ENCODE measurements at places on chromosomes 7 and 10.

DNA sequence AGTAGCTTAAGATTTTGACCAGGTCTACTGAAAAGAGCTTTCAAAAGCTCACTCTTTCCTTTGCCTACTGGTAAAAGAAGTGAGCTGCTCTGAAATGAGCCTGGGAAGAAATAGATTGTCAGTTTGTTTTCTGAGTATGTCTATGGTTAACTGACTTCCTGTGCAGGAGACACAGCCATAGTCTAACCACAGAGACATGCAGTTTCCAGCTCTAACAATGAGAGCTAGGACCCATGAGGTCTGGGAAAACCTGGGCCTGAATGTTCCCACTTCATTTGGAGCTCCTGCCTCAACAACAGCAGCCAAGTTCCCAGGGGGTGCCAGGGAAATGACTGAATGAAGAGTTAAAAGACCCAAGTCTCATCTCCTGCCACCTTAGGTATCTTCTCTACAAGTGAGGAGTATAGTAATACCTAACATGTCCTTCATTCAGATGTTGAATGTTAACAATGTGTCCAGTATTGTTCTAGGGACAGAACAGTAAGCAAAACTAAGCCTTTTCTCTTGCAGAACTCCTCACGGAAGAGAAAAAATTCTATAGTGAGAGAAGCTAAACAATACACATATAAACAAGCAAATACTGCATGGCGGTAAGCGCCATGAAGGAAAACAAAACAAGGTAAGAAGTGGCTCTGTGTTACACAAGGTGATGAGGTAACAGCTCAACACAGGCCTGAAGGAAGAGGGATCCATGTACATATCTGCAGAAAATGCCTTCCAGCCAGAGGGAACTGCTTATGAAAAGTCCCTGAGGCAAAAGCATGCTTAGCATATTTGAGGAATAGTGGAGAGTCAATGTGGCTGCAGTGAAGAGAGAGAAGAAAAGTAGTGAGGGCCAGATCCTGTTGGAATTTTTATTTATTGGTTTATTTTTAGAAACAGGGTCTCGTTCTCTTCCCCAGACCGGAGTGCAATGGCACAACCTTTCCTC is 26.4 kb upstream of the ANKRD1 start:
- DNase-seq, result no peak

DNA sequence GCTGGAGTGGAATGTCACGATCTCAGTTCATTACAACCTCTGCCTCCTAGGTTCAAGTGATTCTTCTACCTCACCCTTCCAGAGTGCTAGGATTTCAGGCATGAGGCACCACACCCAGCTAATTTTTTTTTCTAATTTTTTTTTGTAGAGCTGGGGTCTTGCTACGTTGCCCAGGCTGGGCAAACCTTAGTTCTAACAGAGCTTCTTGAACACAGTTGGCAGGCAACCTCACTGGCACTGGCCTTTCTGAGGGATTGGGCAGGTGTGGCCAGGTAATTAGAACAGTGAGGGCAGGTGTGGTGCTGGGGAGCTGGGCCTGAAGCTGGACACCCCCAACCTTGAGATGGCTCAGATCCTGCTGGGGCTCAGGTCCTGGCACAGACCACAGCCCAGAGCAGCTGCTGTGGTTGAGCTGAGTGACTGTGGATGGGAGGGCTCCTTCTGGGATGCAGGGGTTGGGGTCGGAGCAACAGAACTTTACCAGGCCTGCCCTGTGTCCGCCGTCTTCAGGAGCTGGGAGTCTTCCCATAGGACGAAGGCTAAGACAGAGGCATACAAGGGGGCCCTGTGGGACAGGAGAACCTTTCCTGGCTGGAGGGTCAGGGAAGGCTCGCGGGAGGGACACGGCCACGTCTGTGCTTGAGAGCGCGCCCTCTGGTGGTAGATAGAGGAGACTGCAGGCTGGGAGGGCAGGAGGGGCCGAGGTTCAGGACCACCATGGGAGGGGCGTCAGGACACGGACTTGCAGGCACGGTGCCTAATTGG is 48.2 kb downstream of the COL26A1 start:
- DNase-seq, result peak; percentile 24

DNA sequence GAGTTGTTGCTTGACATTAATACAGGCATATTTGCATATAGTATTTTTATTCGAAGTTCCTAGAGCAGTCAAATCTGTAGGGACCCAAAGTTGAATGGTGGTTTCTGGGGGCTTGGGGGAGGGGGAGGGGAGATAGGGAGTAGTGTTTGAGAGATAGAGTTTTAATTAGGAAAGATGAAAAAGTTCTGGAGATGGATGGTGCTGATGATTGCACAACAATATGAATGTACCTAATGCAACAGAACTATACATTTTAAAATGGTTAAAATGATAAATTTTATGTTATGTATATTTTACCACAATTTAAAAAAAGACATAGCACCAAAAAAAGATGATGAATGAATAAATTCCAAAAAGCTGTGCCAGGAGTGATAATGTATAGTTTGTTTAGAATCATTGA is 41.8 kb downstream of the STK31 start:
- DNase-seq, result no peak

- peak; percentile 3 for DNase-seq
Measured at GRCh38 chr10:8563478-8563877, 509.0 kb downstream of the GATA3 start.

- DNase-seq, result no peak
Measured at GRCh38 chr7:151252961-151253711, 4.6 kb upstream of the SMARCD3 start.

GRCh38 chr10:24849051-24849450 is 103.4 kb downstream of the PRTFDC1 start:
- no peak for DNase-seq

DNA sequence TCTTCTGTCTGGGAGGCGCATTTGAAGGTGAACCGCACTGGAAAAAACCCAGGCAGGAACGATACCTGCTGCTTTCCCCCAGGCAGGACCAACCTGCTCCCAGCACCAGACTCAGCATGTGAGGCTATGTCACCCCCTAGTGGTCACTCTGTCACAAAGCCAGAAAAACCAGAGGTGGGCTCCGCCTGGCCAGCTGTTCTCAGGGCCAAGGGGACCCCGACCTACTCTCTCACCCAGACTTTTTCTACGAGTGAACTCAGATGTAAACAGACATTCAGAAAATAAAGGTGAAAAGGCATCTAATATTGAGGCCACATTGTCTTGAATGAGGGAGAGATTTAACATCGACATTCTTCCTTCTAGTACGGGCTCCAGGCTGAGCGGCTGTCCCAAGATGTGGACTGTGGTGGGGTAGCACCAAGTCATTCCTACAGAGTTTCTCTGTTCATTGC is 117.3 kb downstream of the PRKAG2 start:
- DNase-seq, result peak; percentile 63

DNA sequence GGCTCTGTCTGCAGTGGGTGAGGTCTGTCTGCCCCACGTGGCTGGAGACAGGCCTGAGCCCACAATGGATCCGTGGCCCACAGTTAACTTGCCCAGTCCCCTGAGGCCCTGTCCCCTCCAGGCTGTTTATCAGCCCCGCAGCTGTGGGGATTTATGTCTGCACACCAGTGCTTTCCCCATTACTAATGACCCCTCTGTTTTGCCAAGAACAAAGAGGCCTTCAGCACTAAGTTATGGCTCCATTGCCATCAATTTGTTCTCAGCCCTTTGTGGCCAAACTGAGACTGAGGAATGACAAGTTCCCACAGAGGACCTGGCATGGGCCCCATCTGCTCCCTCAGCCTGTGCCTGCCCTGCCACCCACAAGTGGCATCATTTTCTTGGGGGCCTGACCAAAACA is 138.2 kb downstream of the C10orf105 start:
- DNase-seq, result no peak

GRCh38 chr7:1156782-1157535 is 3.0 kb downstream of the ZFAND2A start:
- no peak for DNase-seq

- no peak for DNase-seq
Measured at GRCh38 chr7:55073051-55073511, 54.3 kb downstream of the EGFR start.

- DNase-seq, result no peak
Measured at GRCh38 chr7:41037691-41038090, 665.2 kb downstream of the INHBA start.

- no peak for DNase-seq
Measured at GRCh38 chr10:100245484-100246220, 16.3 kb upstream of the CHUK start.

GRCh38 chr10:99325281-99325680 is 3.9 kb upstream of the CNNM1 start:
- no peak for DNase-seq

DNA sequence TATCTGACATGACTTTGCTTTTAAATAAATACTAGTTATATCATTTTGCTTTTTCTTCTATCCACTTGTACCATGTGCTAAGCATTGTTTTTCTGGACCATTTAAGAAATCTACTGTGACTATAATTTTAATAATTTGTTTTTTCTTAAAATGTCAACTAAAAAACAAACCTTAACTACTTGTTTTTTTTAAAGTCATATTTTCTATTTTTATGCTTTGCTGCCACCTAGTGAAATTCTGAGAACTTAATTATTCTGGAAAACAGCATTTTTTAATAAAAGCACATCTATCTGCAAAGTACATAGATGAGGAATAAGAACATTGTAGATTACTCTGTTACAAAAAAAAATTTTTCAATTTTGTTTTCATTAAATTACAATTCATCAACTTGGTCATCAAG is 47.4 kb downstream of the ORC5 start:
- DNase-seq, result no peak

DNA sequence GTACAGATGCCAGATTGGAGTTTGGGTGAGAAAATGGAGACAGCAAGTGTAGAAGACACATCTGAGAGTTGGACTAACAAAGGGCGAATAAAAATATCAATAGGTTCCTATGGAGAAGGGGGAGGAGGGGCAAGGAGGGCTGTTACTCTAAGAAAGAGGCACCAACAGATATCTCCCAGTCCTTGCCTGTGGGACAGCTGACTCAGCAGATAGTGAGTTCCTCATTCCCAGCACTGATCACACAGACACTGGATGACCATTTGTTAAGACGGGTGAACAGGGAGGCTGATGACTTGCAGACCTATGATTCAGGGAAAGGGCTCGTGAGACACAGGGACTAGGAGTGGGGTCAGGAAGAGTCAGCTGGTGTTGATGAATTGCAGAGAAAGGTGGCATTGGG is 5.7 kb upstream of the PRR15 start:
- no peak for DNase-seq

- no peak for DNase-seq
Measured at GRCh38 chr10:18303851-18304801, 163.9 kb downstream of the CACNB2 start.

DNA sequence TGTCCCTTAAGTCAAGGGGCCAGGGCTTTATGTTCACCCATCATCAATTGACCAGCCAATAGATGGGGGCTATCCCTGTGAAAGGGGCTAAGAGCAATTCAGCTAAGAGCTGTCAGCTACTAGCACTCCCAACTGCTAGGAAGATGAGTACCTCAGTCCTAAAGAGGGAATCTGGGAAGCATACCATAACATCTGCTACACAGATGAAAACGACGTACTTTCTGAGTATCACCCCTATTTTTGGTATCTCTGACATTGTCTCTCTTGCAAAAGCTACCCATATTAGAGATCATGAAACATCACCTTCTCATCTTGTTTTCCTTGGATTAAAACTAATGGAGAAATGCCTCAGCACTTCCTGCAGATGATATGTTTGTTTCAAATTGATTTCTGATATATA is 7.5 kb upstream of the SMNDC1 start:
- no peak for DNase-seq

- DNase-seq, result no peak
Measured at GRCh38 chr7:1948887-1949680, 279.0 kb downstream of the ELFN1 start.

- no peak for DNase-seq
Measured at GRCh38 chr10:12397941-12398340, 48.6 kb downstream of the CAMK1D start.

All from CD4-positive, alpha-beta T cell treated with Interleukin-15 for 4 hours (primary cell).